RPMI7951 (cell line): ENCODE measurements at places on chromosomes 7 and 10. TPM values are rescaled to one million over a fixed set of nuclear protein-coding genes. Genes with fewer than 3 reads are reported as not detected.

- DNase-seq: no peak
Measured at GRCh38 chr10:89543841-89544240, 8.4 kb upstream of the SLC16A12 start.

The LRRD1 gene
- not detected in 2 replicates for total RNA-seq

The CPA1 gene
- not detected in 2 replicates for total RNA-seq

DNA sequence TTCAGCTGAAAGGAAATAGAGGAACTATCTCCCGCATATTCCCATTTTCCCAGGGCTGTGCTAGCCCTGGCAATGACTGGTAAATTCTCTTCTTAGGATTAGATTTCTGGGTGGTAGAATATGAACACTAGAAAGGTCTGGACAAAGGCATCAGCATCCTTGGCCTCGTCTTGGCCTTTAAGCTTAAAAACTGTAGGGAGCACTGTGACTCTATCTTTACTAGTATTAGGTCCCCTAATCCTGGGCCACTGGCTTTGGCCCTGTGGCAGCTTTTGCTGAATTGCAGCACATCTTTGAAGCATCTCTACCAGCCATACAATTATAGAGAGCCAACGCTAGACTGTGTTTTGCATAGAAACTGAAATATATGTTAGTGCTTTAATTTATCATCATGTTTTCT lies 41.5 kb upstream of the EBLN1 start:
- DNase-seq: peak; percentile 26

- no peak for DNase-seq
Measured at GRCh38 chr7:153381275-153382040, 621.9 kb downstream of the ACTR3B start.

DNA sequence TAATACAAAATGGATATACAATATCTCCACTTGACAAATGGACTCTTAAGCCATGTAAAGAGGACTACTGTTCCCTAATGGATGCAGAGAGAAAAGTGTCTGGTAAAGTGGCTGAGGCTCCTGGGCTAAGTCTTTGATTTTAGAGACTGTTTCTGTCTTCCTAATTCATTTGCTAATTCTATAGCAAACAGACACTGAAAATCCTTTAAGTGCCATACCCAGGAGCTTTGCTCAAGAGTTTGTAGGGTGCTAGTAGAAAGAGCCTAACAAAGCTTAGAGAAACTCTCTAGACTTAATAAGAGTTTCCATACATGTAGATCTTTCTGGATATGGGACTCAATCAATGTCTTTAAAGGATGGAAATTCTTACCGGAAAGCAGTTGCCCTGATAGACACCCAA lies 16.7 kb downstream of the CEP55 start:
- no peak for DNase-seq

- no peak for DNase-seq
Measured at GRCh38 chr7:27950123-27950522, 210.2 kb downstream of the TAX1BP1 start.

DNA sequence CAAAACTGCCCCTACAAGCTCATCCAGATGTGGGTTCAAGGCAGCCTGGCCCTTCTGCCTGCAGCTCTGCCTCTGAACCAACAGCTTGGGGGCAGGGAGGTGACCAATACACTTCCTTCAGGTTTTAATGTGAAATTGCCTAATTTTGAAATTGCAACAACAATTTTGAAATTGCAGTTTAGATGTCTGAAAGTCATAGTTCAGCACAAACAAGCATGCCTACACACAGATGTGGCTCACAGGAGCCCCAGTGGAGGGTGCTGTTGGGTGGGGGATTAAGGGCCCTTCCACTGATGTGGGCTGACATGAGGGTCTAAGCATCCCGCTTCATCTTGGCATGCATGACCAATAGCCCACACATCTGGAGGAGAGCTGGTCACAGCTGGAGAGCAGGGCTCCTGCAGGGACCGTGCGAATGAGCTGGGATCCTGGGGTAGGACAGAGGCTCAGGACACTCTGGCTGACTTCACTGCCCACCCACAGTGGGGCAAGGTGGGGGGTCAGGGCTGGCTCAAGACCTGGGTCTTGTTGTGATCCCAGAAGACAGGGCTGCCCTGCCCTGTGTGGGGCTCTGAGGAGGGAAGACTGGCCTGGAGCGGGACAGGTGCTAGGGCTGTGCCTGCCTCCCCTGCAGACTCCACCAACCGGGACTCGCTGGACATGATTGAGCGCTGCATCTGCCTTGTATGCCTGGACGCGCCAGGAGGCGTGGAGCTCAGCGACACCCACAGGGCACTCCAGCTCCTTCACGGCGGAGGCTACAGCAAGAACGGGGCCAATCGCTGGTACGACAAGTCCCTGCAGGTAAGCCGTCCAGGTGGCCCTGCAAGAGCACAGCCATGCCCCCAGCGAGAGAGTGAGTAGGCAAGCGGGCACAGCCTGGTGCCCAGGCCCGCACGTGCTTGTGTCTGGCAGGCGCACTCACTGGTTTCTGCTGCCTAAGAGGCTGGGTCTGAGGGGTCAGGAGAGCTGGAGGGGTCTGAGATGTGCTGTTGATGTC lies 32.3 kb downstream of the CHAT start:
- DNase-seq: no peak

The TMEM26 gene
- total RNA-seq: 1.2 TPM in 1 of 2 replicates, not detected in the other

- DNase-seq: no peak
Measured at GRCh38 chr7:22799633-22800032, 23.0 kb downstream of the TOMM7 start.
